K562 (cell line): ENCODE measurements at places on chromosomes 2 and 18. TPM values are rescaled to one million over a fixed set of nuclear protein-coding genes. Genes with fewer than 3 reads are reported as not detected.

Gene C1GALT1C1L
- 1.5 and 1.6 TPM in 2 replicates for total RNA-seq

Gene SLC9A4
- total RNA-seq: 0.04 and 0.07 TPM in 2 replicates

Gene ZNF892
- 0.13 and 0.29 TPM in 2 replicates for total RNA-seq

GRCh38 chr2:132268977-132269523 lies 107.3 kb upstream of the ANKRD30BL start:
- no peak for DNase-seq

- DNase-seq: no peak
These were observed 18.0 kb upstream of the HNMT start for GRCh38 chr2:137946227-137946626.

DNA sequence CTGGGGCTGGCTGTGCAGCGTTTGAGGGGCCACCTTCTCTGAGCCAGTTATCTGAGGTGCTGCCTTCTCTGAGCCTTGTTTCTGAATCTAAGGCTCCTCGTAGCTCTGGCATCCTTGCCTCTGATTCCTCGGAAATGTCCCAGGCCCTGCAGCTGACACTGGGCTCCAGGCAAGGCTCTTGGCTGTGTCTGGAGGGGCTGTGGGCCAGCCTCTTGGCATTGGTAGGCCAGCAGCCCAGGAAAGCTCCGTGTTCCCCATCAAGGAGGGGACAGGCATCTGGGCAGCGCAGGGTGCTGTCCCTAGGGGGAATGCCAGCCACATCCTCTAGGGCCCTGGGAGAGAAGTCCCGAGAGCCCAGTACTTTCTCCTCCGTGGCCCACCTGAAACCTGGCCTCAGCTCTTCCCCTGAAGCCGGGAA lies 40.7 kb upstream of the TAF1B start:
- DNase-seq: no peak
